ENCODE measurements at places on chromosomes 16 and 17. TPM values are rescaled to one million over a fixed set of nuclear protein-coding genes. Genes with fewer than 3 reads are reported as not detected.

PLD6 gene
- total RNA-seq = 8.2 TPM

RAB26 gene
- total RNA-seq = not detected

DNA sequence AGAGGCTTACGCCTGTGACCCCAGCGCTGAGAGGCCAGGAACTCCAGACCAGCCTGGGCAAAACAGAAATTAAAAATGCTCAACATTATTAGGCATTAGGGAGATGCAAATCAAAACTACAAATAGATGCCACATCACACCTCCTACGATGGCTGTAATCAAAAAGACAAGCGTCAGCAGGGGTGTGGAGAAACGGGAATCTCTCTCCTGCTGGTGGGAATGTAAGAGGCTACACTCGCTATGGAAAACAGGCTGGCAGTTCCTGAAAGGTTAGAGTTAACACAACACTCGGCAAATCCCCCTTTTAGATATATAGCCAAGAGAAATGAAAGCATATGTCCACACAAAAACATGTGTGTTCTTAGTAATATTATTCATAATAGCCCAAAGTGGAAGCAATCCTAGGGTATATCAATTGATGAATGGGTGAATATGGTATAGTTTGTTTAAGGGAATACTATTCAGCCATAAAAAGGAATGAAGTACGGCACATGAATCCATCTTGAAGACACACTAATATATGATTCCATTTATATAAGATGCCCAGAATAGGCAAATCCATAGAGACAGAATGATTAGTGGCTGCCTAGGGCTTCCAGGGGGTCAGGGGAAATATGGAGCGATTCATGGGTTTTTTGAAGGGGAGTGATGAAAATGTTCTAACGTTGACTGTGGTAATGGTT lies 1.8 kb upstream of the NPRL3 start:
- no peak overlapping the region for H3K4me3 ChIP-seq
- H3K27ac ChIP-seq = no peak overlapping the region
- H3K4me1 ChIP-seq = peaks cover 6% of the 10 kb centered on the region
- DNase-seq = no peak
- no peaks in the 10 kb centered on the region for H3K27me3 ChIP-seq

DNA sequence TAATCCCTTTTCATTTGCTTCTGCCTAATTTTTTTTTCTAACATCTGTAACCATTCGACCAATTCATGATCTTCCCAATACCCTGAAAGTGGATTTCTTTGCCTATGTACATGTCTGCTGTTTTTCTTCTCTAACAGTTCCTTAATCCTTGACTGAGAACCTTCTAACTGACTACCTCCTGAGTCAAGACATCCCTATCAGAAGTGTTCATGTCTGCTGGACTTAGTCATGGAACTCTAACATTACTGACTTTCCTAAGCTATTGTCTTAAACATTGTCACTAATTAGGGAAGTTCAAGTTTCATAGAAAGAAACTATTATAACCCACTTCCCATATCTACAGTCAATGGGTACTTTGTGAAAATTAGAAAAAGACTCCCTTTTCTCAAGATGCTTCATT lies 52.4 kb upstream of the IRX5 start:
- DNase-seq = no peak
- no peaks in the 10 kb centered on the region for H3K36me3 ChIP-seq
- H3K4me3 ChIP-seq = no peak overlapping the region
- H3K27me3 ChIP-seq = no peaks in the 10 kb centered on the region
- no peaks in the 10 kb centered on the region for H3K4me1 ChIP-seq

GRCh38 chr17:2815781-2816185 lies 19.5 kb downstream of the RAP1GAP2 start:
- H3K4me1 ChIP-seq = peaks cover 24% of the 10 kb centered on the region
- H3K4me3 ChIP-seq = peak overlapping the region; percentile 16
- no peaks in the 10 kb centered on the region for H3K36me3 ChIP-seq
- H3K27ac ChIP-seq = no peak overlapping the region

- H3K36me3 ChIP-seq = no peaks in the 10 kb centered on the region
- no peaks in the 10 kb centered on the region for H3K4me1 ChIP-seq
- no peak overlapping the region for H3K4me3 ChIP-seq
- no peak overlapping the region for H3K27ac ChIP-seq
- H3K27me3 ChIP-seq = no peaks in the 10 kb centered on the region
- DNase-seq = no peak
These were observed 88.1 kb downstream of the GOSR1 start for GRCh38 chr17:30565073-30565935.

- no peak overlapping the region for H3K4me3 ChIP-seq
- H3K4me1 ChIP-seq = peaks cover 8% of the 10 kb centered on the region
- H3K27ac ChIP-seq = no peak overlapping the region
- H3K36me3 ChIP-seq = no peaks in the 10 kb centered on the region
- no peaks in the 10 kb centered on the region for H3K27me3 ChIP-seq
These were observed 3.2 kb downstream of the USP32 start for GRCh38 chr17:60388742-60389141.

- H3K4me3 ChIP-seq = no peak overlapping the region
- DNase-seq = no peak
- H3K36me3 ChIP-seq = no peaks in the 10 kb centered on the region
- H3K27ac ChIP-seq = no peak overlapping the region
- no peaks in the 10 kb centered on the region for H3K4me1 ChIP-seq
These were observed 420.7 kb downstream of the NPIPA8 start for GRCh38 chr16:17915791-17916190.

DNA sequence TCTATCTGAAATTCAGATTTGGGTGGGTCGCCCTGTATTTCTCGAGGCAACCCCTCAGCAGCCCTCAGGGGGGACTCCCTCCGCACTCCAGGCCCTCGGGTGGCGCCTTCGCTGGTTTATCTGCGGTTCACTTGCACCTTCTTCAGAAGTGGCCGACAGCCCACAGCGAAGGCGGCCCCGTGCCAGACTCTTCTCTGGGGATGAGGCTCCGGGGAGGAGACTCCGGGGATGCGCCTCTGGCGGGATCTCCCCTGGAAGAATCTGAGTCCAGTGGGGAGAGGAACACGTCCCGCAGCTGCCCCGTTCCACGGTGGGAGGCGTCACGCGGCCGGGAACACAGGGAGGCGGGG lies 63.9 kb upstream of the DNAJA2 start:
- no peaks in the 10 kb centered on the region for H3K4me1 ChIP-seq
- H3K27me3 ChIP-seq = no peaks in the 10 kb centered on the region
- H3K27ac ChIP-seq = no peak overlapping the region

TXNDC11 gene
- total RNA-seq = 41.2 TPM

SLC25A39 gene
- total RNA-seq = 77.8 TPM

DNA sequence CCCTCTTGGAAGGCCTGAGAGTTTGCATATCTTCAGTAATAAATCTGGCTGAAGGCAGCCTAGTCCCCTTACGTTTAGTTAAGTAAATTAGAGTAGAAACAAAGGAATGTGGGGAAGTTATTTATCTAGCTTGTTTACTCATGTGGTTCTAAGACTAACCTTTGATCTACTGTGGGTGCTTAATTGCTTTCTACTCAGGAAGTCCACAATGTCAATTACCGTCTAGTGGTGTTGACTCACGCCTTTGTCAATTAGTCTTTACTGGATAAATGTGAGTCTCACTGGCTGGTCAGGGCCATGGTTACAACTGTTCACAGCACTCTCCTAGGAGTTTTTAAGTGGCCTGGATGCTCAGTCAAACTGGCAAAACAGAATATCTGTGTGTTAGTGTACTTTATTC lies 2338.4 kb downstream of the TP53TG3F start:
- H3K4me1 ChIP-seq = no peaks in the 10 kb centered on the region
- no peaks in the 10 kb centered on the region for H3K27me3 ChIP-seq
- DNase-seq = no peak
- no peaks in the 10 kb centered on the region for H3K36me3 ChIP-seq
- H3K4me3 ChIP-seq = no peak overlapping the region

- no peak for DNase-seq
- no peak overlapping the region for H3K27ac ChIP-seq
- no peaks in the 10 kb centered on the region for H3K4me1 ChIP-seq
- no peak overlapping the region for H3K4me3 ChIP-seq
- no peaks in the 10 kb centered on the region for H3K36me3 ChIP-seq
- no peaks in the 10 kb centered on the region for H3K27me3 ChIP-seq
These were observed 23.3 kb upstream of the GRB2 start for GRCh38 chr17:75428543-75429469.

DNA sequence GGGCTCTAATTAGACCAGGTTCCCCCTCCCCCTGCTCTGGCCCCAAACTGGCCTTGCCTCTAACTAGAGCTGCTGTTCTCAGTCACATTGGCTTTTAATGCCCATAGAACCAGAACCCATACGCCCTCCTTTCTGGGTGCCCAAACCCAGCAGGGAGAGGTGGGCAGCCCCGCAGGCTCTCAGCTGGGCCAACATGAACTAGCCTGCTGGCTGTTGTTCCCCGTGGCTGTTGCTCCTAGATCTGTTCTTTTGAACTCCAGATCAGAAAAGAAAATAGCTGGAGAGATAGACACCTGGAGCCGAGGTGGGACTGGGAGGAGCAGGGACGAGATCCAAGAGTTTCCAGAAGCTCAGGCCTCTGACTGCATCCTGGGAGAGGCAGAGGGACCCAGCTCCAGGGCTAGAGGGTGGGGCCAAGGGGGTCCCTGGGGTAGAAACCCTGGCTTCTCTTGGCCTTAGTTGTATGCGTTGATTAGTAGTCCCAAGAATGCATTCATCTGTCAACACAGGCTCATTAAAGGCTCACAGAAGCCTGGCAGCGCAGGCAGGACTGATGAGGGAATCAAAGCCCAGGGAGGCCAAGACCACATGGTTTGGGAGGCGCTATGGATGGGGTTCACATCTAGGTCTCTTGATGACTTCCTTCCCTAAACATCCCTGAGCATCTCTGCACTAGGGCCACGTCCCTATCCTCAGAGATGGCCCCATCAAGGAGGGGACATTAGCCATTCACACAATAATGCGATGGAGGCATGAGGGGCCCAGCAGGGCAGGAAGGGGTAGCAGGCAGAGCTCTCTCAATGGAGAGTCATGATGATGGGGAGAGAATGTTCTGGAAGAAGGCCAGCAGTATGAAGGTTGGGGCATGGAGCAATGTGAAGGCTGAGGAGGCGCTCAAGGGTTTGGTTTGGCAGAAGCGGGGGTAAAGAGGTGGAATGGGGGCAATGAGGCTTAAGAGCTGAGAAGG lies 1.3 kb upstream of the CPSF4L start:
- H3K4me1 ChIP-seq = no peaks in the 10 kb centered on the region
- no peaks in the 10 kb centered on the region for H3K27me3 ChIP-seq
- H3K27ac ChIP-seq = no peak overlapping the region
- no peak overlapping the region for H3K4me3 ChIP-seq

DNA sequence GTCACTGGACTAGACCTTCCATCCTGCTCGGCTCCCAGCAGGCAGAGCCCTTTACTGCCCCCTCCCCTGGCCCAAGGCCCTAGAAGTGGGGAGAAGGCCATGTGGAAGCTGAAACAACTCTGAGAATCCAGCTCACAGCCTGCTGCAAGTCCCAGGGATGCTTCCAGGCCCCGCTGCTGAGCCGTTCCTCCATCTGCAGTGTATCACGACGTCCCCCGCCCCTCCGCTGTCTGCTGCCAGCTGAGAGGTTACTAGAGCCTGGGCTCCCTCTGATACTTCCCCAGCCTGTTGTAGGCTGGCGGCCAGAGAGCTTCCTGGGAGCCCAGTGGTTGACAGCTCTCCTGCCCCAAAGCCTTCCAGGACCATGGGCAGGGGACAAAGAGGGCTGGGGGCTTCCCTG lies 118.2 kb downstream of the MGAT5B start:
- H3K27me3 ChIP-seq = no peaks in the 10 kb centered on the region
- H3K4me3 ChIP-seq = no peak overlapping the region
- H3K4me1 ChIP-seq = peaks cover 20% of the 10 kb centered on the region
- H3K36me3 ChIP-seq = no peaks in the 10 kb centered on the region
- no peak for DNase-seq

Measured in naive thymus-derived CD4-positive, alpha-beta T cell (primary cell).